IMR-90 (cell line): ENCODE measurements at places on chromosomes 16 and 17. TPM values are rescaled to one million over a fixed set of nuclear protein-coding genes. Genes with fewer than 3 reads are reported as not detected.

DNA sequence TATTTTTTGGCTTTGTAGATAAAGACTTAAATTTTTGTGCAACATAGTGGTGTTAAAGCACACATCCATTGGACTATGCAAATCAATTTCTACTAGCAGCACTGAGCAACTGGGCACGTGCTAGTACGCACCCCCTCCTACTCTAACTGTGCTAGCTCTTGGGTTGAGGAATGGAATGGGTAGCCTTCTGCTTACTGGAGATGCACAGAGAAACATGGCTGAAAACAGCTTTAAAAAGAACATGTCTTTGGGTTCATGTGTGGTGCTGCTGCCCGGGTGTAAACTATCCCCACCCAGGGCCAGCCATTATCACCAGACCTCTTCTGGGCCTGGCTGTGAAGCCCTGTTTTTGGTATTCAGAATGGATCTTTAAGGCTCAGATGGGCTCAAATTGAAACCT lies 7.3 kb downstream of the ESRP2 start:
- DNase-seq = no peak

- DNase-seq = no peak
Observed at GRCh38 chr17:35256629-35257028, 13.8 kb downstream of the SLFN5 start.

SLC5A2 gene
- under 0.01 TPM in 1 of 2 replicates, not detected in the other for total RNA-seq

- DNase-seq = peak; percentile 7
Observed at GRCh38 chr16:80586476-80586875, 45.7 kb downstream of the DYNLRB2 start.

GRCh38 chr16:4701791-4702465 lies 8.6 kb downstream of the NUDT16L1 start:
- DNase-seq = no peak

EPX gene
- not detected in 2 replicates for total RNA-seq

DNA sequence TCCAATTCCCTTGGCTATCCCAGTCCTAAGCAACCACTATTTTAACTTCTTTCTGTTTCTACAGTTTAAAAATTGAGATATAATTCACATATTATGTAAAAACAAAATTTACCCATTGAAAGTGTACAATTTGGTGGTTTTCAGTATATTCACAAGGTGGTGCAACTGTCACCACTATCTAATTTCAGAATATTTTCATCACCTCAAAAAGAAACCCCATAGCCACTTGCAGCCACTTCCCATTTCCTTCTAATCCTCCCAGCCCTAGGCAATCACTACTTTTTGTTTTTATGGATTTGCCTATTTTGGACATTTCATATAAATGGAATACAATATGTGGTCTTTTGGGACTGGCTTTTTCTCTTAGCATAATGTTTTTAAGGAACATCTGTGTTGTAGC lies 36.1 kb upstream of the NACA2 start:
- no peak for DNase-seq

DNA sequence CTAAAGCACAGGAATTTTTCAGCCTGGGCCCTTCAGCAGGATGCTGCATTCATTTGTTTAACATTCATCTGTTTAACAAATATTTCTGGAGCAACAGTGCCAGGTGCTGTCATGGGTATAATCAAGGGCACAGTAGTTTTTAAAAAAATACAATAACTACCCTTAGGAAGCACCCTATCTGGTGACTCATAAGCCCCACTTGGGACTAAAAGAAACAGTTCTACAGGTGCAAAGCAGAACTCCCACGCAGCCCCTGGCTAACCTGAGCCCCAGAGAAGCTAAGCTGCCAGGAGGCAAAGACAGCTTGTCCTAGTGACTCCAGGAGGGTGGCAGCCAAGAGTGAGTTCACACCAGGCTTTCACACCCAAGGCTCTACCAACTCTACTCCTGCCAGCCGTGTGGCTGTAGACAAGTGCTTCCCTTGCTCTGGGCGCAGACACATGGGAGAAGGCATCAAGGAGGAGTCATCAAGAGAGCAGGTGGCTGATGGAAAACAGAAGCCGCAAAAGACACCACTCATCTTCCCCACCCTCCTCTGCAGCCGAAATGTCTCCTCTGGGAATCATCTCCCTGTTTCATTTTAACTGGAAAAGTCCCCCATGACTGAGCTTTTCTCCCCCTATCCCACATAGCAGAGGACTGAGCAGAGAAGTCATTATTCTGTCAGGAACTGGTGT lies 14.4 kb downstream of the CUEDC1 start:
- DNase-seq = no peak
